Right kidney (tissue), 9 donors: ENCODE measurements at places on chromosomes 13 and 19.
A peak's percentile ranks its signal among the peaks of the same experiment; 100 is the strongest.

DNA sequence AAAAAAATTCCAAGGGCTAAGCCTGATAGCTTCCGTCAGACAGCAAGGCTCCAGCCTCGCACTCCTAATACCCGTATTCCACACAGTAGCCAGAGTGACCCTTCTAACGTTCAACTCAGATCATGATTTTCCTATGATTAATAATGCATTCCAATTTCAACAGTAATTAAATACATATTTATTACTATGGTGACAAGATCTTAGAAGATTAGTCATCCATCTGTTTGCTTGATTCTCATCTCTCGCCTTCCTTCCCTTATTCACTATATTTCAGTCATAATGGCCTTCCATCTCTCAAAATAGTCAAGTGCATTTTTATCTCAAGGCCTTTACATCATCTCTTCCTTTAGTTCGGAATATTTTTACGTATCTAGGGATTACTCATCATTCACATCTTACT lies 621.2 kb upstream of the SPRY2 start:
- no peak for DNase-seq

GRCh38 chr19:18941628-18942354 lies 774 bp upstream of the HOMER3 start:
- peak; percentile 47 for DNase-seq

DNA sequence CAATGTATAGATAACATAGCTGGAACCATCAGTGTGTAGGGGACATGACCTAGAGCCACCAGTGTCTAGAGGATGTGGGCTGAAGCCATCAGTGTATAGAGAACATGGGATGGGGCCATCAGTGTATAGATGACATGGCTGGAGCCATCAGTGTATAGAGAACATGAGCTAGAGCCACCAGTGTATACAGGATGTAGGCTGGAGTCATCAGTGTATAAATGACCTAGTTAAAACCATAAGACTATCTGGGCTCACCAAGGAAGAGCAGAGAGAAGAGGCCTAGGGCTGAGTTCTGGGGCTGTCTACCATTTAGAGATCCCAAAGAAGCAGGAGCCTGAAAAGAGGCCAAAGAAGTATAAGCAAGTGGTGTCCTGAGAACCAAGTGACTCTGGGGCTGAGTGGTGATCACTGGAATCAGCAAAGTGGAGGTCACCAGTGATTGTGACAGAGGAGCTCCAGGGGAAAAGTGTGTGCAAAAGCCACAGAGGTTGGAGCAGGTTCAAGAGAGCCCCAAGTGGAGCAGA lies 41.0 kb downstream of the RFX2 start:
- DNase-seq: no peak

DNA sequence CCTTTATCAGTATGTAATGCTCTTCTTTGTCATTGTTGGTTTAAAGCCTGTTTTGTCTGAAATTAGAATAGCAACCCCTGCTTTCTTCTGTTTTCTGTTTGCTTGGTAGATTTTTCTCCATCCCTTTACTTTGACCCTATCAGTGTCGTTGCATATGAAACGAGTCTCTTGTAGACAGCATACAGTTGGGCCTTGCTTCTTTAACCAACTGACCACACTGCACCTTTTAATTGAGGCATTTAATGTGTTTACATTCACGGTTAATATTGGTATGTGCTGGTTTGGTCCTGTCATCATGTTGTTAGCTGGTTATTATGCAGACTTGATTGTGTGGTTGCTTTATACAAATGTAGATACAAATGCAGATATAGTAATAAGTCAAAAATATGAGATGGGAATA lies 71.1 kb downstream of the PDS5B start:
- no peak for DNase-seq

DNA sequence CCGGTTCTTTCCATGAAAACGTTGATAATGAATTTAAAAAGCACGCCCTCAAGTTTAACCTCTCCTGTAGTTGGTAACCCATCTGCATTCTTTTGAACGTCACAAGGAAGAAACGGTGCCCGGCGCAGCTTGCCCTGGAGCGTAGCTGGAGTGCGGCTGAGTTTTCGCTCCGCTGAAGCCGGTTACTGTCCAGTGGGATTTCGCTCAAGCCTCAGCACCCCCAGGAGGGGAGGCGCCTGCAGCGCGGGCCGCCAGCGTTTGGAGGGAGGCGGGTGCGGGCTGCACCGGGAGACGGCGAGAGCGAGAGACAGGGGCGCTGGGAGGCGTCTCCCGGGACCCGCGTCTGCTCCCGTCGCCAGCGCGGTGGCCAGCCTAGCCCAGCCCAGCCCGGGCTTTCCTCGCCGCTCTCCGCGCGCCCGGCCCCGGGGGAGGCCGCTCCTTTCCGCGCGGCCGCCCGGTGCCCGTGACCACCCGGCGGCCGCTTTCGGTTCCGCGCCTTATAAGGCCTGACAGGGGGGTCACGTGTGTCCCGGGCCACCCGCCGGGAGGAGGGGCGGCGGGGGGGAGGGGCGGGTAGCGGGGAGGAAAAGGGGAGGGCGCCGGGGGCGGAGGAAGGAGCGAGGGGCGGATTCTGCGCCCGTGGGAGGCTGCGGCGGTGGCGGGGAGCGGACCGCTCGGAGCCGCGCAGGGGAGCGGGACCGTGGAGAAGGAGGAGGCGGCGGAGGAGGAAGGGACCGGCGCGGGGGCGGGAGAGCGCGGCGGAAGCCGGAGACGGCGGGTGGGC lies 8.3 kb upstream of the DGKH start:
- peak; percentile 93 for DNase-seq
